Stimulated activated CD8-positive, alpha-beta memory T cell treated with anti-CD3 and anti-CD28 coated beads, Interleukin-12 subunit alpha, Interleukin-12 subunit beta, amount 100 ng/mL, for 4 hours (primary cell): ENCODE measurements at places on chromosomes 2 and 18.

DNA sequence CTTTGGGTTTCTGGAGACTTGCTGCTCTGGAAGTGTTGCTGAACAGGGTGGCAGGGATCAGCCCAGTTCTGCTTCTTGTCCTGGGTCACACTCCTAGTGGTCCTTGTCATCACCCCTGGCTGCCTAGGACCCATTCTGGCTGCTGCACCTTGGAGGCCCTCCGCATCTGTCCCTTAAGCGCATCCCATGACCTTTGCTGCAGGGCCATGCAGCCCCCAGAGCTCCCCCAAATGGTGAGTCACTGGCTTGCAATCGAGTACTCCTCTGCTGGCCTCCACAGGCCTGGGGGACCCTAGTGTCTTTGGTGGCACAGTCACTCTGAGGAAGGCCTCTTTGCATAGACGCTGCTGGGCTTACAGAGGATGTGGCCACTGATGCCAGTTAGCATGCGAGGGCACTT lies 188.5 kb downstream of the ASB1 start:
- no peak for DNase-seq

DNA sequence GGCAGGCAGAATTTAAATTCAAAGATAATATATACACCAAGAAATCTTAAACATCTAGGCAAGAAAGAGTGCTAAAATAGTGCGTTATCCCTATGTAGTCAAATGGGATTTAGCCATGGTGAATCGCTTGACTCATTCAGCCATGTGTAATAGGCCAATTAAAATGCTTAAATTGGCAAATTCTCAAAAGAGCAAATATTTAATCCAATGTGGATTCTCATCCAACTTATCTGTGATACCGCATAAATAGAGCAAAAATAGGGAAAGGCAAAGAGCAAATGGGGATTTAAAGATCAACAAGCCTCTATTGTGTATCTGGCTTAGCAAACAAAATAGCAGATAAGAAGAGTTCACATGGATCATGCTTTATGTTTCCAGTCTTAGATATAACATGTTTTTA lies 123.2 kb upstream of the RPRM start:
- DNase-seq: no peak

- no peak for DNase-seq
Measured at GRCh38 chr2:239153806-239154591, 246.8 kb downstream of the HDAC4 start.

DNA sequence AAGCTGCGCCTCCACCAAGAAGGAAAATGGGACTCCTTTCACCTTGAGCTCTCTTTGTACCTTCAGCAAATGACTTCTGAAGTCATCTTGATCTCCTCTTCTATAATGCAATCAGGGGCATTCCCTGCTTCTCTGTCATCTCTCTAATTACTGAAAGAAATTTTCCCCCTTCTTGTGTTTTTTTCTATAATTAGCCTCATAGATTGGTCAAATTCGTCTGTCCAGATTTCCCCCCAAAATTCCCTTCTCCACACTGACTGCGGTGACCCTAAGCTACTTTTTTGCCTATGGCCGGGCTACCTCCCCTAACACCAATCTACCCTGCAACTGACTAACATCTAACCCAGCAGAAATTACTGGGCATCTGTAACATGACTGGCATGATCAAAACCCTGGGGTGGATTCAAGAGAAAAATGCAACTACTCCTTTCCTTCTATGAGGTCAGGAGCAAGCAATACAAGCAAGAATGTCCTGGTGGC lies 168.6 kb downstream of the BCL2 start:
- DNase-seq: no peak

DNA sequence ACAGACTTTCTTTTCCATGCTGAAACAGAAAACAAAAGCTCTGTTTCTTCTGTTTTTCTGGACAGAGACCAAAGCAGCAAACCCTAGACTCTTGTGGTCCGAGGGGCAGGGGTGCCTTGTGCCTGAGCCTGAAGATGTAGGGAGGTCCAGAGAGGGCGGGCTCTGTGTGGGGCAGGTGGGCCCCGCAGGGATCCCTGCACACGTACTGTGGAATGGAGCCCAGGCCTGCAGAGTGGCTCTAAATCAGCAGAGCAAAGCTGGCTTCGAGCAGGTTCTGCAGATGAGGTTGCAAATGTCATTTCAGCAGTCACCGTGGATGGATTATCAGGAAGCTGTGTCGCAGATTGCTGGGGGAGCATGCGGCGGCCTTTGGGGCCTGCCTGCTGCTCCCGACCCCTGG lies 438.6 kb downstream of the RNF144A start:
- DNase-seq: no peak

DNA sequence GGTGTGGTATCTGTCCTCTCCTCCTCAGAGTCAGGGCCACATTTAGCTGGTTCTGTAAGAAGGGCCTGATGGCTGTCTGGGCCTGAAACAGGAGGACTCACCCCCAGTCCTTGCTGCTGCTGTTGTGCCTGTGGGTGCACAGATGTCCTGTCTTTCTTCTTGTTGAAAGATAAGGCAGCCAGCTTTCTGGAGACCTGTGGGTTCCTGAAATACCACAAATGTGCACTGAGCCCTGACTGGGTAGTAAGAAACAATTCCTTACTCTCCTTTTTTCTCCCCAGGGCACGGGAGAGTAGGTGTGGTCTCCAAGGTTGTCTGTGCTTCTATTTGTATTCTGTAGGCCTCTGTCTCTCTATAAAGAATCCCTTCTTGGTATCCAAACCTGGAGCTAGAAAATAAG lies 96.2 kb upstream of the DLX2 start:
- DNase-seq: no peak

- DNase-seq: no peak
Measured at GRCh38 chr2:118529908-118530599, 317.4 kb downstream of the EN1 start.

- no peak for DNase-seq
Measured at GRCh38 chr2:67289271-67289670, 107.9 kb upstream of the ETAA1 start.

DNA sequence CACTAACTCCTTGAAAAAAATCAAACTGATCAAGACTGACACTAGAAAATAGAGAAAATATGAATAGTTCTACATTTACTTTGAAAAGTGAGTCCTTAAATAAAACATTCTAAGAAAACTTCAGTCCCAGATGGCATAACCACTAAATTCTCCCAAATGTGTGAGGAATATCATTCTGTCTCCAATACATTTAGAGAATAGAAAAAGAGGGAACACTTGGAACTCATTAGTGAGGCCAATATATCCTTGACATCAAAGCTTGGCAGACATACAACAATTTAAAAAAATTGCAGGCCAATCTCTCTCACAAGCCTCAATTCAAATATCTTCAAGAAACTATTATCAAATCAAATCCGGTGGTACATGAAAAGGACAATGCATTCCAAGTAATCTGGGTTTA lies 79.3 kb upstream of the TMEM247 start:
- no peak for DNase-seq

DNA sequence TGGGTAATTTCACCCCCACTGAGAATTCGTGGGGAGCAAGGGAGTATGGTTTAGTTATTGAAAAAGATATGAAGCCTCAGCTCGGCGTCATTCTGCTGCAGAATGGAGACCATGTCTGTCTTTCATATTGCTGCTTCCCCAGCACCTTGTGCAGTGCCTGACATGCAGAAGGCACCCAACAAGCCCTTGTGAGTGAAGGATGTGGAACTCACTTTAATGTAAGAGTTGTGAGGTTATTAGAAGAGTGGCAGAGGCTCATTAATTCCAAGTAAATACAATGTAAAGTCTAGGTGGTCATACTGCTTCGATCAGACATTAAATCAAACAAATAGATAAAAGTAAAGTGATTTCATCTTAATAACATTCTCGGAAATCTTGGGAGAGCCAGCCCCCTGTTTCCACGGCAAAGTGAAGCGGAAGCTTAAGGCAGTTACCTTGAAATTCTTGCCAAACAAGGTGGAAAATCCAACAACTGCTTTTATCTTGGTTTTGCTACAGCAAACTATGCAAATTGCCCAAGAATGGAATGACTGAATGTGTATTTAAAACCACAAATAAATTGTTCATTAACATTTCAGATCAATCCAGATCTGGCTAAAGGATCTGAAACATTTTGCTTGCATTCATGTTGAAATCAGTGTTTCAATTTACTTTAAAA lies 9.6 kb downstream of the CFAP221 start:
- no peak for DNase-seq

DNA sequence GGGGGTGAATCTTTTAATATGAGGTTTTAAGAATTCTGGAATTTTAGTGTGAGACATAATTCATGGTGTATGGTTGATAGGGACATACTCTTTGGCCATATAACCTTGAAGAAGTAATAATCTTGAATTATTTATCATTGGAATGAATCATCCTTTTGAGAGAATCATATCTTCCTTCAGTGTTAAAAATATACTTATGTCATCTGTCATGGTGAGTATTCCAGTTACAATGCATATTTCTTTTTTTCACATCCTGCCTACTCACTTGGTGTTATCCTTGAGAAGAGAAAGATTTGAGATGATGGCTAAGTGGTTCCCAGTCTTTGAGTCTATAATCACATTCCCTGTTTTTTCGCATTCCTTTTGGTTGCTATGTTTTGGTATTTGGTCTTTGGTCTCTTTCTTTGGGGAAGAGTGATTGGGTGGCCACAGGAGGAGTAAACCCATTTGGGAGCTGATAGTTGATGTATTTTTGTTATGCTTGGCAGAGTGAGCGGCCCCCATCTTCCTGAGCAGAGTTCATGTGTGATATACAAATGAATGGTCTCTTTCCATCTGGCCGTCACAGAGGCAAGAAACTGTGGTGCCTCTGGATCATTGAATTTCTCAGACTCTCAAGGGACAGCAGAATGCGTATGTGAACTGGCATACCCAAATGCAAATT lies 21.6 kb downstream of the ASAP2 start:
- no peak for DNase-seq

DNA sequence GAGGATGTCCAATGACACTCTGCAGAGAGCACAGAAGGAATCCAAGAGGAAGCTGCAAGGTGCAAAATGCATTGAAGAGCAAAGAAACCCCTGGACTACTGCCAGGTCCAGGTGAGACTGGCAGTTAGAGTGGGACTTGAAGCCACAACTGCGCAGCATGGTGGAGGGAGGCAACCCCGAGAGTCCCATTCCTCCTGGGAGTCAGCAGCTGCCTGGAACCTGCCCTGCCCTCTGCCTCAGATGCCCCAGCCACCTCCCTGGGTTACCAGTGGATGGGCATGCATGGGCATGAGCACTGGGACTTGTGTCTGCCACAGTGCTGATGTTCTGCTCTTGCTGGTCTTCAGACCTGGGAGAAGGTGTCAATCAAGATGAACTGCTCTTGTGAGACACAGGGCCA lies 43.2 kb downstream of the ANKMY1 start:
- DNase-seq: no peak

DNA sequence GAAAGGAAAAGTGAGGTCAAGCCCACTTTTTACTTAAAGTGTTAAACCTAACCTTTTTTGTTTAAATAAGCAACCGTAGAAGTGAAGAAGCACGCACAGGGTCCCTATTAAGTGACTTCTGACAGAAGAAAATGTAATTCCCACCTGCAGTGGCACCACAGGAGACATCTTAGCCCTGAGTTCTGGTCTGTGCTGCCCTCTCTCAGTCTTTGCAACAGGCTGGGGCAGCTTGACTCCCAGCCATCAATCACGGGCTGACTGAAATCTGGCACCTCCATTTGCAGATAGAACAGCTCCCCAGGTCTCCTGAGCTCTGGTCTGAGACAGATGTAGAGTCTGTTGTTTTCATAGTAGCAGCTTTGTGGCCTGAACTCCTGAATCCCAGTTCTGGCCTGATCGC lies 170.0 kb downstream of the LTBP1 start:
- no peak for DNase-seq

DNA sequence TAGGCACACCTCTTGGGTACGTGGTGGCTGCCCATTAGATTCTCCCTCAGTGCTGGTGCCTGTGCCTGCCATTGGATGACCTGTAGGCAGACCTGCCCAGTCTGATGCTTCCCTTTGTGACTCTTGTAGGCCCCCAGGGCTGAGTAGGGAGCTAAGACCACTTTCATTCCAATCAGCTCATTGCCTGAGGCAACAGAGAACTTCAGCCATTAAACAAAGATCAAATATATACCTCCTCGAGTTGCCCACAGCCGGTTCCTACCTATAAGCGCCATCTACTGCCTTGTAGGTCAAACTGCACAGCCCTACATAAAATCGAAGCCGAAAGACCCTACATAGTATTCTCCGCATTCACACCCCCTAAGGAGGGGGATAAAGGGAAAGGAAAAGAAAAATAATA lies 184.6 kb downstream of the ETAA1 start:
- no peak for DNase-seq

DNA sequence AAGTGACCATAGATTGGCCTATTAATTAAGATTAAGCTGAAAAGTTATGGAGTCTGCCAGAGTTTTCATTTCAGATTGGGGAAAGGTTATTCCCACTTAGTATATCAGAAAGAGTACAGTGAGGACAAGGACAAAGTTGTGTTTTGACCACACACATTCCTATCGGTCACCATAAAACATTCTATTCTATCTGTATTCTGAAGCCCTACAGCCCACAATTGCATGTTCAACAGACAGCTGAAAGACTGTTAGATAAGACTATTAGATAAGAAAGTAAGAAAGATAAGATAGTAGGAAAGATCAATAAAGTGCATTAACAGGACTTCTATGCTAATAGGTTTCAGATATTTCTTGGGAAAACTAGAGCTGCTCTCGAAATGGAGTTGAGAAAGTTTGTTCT lies 26.7 kb upstream of the ACYP2 start:
- DNase-seq: no peak

DNA sequence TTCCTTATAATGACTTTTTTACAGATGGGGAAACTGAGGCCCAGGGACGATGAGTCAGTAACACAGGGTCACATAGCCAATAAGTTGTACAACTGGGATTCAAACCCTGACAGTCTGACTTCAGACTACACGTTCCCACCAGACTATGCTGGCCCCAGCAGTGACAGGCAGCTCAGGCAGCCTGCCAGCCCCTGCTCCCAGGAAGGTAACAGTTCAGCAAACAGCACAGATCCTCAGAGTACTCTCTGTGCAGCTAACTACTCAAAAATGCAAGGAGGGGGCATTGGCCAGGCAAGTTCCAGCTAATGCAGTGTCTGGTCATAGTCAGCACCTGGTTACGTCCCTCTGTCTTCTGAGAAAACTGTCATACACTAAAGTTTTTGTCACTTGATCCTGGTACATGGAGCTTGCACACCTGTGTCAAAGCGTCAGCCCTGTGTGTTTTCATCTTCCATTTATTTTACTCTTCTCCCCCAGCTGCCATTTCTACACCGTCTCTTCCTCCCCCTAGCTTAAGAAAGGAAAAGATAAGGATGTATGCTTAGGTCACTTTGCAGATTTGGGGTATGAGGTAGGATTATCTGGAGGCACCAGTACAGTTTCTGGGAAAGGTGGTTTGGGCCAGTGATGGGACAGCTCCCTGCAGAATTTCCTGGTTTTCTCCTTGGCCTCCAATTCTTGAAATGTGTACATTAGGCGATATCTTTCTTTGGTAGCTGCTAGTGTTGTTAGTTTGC lies 4.5 kb downstream of the SMARCAL1 start:
- no peak for DNase-seq

GRCh38 chr2:238595750-238596570 lies 169.2 kb downstream of the ASB1 start:
- DNase-seq: no peak

GRCh38 chr2:234496835-234497593 lies at the start of gene ARL4C:
Gene ARL4C, minus strand, starts transcription at chr2:234497081. Its CDS starts 495 bp downstream, at chr2:234496586.
- peak; percentile 66 for DNase-seq
